ENCODE measurements at places on chromosomes 16 and 17.
A peak's percentile ranks its signal among the peaks of the same experiment; 100 is the strongest.

DNA sequence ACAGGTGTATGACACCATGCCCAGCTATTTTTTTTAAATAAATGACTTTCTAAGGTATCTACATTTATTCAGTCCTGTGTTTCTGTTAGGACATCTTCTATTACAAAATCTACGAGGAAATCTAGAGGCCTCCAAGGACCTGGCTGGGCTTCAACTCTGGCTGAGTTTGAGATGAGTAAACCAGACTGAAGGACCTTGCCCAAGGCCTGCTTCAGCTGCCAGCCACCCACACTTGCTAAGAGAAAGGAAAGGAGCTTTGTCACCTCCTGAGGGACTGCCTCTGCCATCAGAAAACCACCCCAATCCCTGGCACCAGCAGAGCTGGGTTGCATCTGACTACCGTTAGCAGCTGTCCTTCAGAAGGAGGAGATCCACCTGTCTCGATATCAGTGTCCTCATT, 1.3 kb upstream of the MYO1D start:
- DNase-seq, result peak; percentile 56

DNA sequence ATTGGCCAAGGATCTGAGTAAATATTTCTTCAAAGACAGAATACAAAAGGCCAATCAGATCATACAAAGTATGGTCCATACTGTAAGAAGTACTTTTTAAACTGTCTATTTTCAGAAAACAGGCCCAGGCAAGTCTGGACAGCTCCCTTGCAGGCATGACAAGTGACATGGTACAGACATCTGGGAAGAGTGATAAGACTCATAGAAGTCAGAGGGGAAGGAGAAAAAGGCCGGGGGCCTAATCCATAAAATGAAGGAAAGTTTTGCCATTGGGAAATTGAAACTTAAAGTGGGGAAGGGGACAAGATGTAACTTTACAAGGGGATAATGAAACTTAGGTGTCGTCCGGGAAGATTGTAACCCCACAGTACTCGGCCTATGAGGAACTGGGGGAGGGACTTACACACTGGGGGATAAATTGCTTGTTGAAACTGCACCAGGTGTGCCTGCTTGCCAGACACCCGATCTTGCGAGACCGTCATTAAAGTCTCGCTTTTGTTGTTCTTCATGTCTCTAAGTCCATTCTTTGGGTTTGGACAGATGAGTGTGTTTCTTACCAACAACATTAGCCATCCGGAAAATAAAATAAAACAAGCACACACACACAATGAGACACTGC, 684.0 kb downstream of the CDH11 start:
- no peak for DNase-seq

DNA sequence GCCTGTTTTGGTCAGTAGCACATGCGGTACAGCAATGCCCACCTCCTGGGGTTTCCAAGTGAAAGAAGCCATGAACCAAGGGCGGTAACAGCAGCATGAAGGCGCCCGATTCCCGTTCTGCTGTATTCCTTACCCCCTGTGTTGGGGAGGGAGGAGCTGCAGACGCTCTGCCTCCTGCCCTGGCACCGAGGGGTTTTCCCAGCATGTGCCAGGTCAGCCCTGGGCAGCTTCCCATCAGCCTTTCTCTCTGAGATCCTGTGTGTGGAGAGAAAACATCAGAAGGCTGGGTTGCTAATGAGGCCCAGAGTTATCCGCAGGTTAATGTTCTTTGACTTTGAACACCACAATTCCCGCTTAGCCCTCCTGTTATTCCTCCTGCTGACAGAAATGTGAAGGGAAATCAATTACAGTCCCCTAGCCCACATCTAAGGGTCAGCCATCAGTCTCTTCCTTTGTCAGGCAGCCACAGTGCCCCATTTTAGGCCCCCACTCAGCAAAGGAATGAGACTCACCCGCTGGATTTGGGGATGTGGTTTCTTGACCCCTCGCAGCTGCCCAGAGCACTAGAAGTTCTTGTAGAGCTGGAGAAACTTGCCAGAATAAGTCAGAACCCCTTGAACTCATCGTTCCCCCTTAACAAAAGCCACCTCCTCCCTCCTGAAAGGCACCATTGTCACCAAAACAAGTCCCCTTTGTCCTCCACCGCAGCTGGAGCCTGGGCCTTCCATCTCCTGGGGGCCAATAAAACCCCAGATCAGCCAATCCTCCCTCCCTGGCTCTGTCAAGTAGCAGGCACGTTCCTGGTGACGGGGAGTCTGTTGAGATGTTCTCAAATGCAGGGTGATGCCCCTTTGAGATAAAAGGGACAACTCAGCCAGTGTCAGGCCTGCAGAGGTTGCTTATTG, 168.5 kb downstream of the KATNIP start:
- DNase-seq, result no peak

DNA sequence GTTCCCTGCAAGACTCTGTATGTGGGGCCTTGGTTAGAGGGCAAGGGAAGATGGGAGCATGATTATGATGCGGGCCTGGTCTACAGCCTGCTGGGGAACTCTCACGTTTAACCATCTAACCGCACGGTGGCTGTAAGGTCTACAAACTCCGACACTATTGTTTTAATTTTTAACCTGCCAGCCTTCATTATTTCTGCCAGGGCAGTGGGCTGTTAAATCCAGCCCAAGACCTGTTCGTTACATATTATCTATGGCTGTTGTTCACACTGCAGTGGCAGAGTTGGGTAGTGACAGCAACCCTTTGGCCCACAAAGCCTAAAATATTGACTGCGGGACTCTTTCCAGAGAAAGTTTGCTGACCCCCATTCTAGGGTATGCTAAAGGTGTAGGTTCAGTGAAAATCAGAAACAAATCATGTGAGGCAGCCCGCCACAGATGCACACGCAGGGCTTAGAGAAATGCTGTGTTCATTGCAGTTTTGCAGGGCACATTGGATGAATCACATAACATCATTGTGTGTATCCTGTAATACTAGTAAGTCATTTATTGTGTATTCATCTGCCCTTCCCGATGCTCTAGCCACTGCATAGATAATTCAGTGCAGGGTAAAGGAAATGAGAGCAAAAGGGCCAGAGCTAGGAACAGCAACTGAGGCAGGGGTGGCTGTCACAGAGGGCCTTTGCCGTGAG, 14.3 kb downstream of the SNX29 start:
- DNase-seq, result no peak

- no peak for DNase-seq
These were observed 62.1 kb downstream of the MYO1D start for GRCh38 chr17:32814836-32815235.

Measured in suppressor macrophage treated with lipopolysaccharide for 4 hours (primary cell).